ENCODE measurements at places on chromosomes 1 and 21.
A peak's percentile ranks its signal among the peaks of the same experiment; 100 is the strongest.

- no peak for DNase-seq
These were observed 216.0 kb upstream of the PTGFR start for GRCh38 chr1:78274814-78275213.

DNA sequence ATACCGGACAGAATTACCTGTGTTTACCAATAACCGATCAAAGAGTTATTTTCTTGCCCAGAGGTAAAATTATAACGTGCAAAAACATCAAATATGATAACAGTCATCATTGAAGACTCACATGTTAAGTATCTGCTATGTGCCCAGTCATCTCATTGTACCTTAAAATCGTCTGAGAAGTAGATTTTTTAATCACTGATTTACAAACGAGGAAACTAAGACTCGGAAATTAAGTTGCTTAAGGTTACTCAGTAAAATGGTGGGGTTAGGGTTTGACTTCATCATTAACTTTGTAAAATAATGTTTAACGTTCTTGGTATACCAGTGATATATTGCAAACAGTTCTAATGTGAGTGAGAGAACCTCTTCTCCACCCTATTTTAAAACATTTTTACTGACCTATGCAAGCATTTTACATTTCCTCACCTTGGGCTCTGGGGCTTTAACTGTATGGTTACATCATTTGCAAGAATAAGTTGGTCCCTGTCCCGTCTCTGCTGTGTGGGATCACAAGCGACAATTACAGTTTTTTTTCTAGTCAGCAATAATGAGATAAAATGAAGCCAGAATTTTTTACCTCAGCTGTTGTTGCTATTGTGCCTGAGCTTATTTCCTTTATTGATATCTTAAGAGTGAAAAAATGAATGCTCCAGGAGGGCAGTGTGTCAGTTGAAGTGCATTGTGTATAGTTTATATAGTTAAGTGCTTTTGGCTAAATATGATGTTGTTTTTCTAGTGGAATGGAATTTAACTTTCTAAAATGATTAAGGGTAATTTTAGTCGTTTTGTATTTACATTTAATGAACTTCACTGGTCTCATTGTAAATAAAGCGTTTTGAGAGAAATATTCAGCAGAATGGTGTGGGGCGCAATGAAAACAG is 2.7 kb downstream of the RPRD2 start:
- no peak for DNase-seq

- DNase-seq = peak; percentile 20
These were observed 13.2 kb downstream of the MYBPH start for GRCh38 chr1:203162403-203162802.

DNA sequence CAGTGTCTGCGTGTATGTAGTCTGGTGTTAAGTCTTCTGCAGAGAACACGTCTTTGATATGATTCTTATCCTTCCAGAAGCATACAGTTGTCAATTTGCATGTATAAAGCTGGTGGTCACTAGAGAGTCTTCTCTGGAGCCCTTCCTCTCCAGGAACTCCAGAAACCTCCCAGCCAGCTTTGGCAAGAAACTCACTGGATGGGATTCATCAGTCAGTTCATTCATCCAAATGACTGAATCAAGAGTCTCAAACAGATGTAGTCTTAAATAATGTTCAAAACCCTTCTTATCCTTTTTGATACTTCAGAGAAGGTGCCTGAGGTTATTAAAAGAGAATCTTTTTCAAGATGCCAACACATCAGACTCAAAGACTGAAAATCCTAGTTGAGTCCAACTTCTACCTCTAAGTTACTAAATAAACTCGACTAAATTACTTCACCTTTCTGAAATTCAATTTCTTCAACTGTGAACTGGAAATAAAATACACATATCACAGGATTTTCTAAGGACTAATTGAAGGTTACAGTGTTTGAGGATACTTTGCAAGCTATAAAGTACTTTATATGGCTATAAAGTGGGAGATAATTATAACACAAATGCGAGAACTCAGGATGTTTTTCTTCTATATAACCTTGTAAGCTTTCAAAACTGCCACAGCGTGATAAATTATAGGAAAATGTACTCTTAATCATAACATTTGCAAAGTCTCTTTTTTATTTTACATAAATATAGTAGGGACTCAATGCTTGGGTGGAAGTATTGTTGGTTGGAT is 252.4 kb downstream of the FGGY start:
- no peak for DNase-seq

DNA sequence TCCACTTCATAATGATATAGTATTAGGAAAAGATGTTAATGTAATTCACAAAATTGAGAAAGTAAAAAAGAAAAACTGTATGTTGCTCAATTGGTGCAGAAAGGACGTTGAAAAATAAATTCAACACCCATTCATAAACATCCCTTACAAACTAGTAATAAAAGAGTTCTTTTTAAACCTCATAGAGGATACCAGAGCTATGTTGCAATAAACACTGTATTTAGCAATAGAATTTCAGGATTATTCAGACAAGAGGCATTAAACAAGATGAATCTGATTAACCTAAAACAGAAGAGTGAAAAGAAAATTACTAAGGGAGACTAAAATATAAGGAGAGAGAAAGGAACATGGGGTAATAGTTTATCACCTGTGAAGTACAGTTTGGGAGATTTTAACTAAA is 154.8 kb downstream of the NTPCR start:
- peak; percentile 35 for DNase-seq

- no peak for DNase-seq
These were observed 239.2 kb upstream of the RAB4A start for GRCh38 chr1:229031481-229032341.

- peak; percentile 89 for DNase-seq
These were observed 43.3 kb downstream of the IARS2 start for GRCh38 chr1:220137019-220137786.

GRCh38 chr1:158255656-158256055 is 1.4 kb downstream of the CD1A start:
- DNase-seq = peak; percentile 46

- no peak for DNase-seq
These were observed 48.3 kb upstream of the LHX8 start for GRCh38 chr1:75085931-75086330.

DNA sequence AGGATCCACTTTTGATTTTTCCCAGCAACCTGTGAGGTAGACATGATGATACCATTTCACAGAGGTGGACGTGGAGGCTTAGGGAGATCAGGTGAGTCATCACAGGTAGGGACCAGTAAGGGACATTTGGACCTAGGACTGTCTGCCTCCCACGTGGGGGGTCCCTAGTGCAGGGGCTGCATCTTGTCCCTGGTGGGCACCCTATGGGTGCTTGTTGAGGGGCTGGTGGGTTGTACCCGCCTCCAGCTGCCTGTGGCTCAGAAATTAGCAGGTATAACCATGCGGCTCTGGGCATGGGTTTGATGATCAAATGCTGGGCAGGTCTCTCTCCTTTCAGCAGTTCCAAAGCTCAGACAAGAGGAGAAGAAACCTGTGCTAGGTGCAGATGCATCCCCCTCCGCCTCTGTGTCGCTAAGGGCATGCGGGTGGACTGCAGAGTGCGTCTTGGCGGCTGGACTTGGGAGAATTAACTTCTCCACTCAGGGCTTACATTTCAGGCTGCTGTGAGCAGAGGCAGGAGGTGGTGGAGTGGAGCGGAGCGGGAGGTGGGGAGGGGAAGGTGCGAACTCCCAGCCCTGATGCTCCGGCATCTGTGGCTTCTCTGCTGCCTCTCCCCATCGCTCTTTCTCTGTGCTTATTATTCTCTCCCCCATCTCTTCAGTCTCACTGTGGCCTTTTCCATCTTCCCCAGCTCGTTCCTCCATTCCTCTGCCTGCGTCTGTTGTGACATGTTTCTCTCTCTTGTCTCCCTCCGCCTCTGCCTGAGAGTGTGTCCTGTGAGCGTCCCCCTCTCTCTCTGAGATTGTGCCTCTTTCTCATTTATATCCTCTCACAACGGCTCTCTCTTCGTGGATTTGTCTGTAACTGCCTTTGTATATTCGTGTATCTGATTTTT is 146.8 kb downstream of the PTPRU start:
- no peak for DNase-seq

- no peak for DNase-seq
These were observed 55.7 kb downstream of the IRF2BP2 start for GRCh38 chr1:234554218-234554697.

GRCh38 chr1:213931836-213932235 is 55.9 kb upstream of the PROX1 start:
- no peak for DNase-seq

- no peak for DNase-seq
These were observed 17.5 kb upstream of the PRDM2 start for GRCh38 chr1:13682444-13682843.

GRCh38 chr1:150621497-150622302 is 7.7 kb downstream of the ENSA start:
- DNase-seq = peak; percentile 48

GRCh38 chr21:45998276-45998701 is 16.7 kb downstream of the COL6A1 start:
- no peak for DNase-seq

GRCh38 chr1:1432274-1432950 is 3.1 kb upstream of the VWA1 start:
- DNase-seq = no peak

DNA sequence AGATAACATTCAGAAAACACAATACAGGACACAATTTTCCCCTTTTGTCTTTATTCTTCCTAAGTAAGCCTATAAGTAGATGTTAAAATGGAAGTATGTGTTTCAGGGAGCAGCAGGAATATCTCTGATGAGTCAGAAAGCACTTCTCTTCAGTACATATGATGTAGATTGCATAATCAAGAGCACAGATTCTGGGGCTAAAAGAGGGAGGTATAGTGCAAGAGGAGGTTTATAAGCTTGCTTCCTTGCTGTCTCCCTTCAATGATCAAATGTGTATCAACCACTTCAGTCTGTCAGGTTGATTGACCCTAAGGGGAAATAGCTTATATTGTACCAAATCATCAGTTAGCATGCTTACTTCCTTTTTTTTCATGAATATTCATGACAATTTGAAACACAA is 822.8 kb downstream of the BRINP3 start:
- no peak for DNase-seq

DNA sequence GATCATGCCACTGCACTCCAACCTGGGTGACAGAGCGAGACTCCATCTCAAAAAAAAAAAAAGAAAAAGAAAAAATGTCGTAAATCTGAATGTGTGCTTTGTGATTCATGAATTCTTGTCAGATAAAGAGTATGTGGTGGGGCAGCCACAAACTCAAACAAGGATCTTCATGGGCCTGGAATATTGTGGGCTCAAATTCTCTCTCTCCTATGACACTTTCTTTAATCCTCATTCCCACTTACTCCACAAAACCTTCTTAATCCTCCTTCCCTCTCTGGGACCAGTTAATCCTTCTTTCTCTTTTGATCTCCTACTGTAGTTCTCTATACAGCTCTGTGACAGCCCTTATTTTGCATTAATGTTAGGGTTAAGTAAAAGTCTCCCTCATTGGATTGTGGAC is 112.3 kb downstream of the AK5 start:
- DNase-seq = no peak

DNA sequence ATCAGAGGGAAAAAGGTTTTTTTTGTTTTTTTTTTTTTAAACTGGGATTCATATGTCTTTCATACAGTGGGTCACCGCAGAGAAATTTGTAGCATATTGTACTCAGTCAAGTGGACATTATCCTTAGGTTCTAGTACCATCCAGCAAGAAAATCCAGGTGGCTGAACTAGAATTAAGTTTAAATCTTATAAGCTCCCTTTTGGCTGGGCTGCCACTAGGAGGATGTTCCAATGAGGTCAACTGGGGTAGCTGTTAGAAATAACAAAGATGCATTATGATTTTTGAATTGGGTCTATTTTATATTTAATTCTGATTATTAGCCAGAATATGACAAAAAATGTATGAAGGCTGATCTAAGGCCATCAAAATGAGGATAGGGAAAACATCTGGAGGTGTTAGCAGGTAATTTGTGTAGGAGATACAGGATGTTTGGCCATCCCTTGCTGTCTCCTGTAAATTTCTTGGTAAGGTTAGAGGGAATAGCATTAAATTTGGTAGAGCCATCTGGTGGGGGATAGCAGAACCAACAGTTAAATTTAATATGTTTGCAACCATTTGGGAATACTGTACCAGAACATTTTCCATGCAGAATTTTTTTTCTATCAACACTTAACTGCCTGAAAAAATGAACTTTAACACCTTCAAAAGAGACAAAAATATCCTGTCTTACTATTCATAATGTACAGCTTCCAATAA is 568.5 kb upstream of the B3GALT2 start:
- no peak for DNase-seq

DNA sequence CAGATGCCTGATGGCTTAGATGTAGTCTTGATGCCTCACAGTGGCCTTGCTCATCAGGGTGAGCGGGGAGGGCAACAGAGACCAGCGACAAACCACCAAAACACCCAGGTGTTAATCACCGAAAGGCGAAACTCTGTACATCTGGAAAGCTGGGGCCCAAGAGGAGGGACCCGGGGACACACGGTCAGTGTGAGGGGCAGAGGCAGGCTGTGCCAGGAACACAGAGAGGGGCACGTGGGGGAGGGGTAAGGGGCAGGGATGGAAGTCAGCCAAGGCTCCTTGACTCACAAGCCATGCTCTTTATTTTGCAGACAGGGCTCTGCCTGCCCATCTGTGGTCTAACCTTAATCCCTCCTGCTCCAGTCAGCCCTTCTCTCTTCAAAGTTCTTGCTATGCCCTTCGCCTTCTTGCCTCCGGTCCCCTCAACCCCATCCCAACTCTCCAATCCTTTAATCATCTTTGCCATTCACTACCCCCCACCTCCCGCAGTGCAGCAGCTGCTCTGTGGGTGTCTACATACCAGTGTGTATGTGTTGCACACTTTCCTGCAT is 4.3 kb downstream of the MEF2D start:
- DNase-seq = peak; percentile 83

GRCh38 chr1:89460325-89460724 is 64.3 kb upstream of the LRRC8B start:
- DNase-seq = peak; percentile 19

GRCh38 chr1:55555956-55556725 is 341.0 kb upstream of the USP24 start:
- DNase-seq = no peak

- peak; percentile 59 for DNase-seq
These were observed 13.3 kb downstream of the NADK start for GRCh38 chr1:1764876-1765470.

GRCh38 chr1:58496042-58496441 is 50.5 kb downstream of the OMA1 start:
- no peak for DNase-seq

- DNase-seq = peak; percentile 33
These were observed 9.3 kb downstream of the MAP3K6 start for GRCh38 chr1:27357281-27358037.

DNA sequence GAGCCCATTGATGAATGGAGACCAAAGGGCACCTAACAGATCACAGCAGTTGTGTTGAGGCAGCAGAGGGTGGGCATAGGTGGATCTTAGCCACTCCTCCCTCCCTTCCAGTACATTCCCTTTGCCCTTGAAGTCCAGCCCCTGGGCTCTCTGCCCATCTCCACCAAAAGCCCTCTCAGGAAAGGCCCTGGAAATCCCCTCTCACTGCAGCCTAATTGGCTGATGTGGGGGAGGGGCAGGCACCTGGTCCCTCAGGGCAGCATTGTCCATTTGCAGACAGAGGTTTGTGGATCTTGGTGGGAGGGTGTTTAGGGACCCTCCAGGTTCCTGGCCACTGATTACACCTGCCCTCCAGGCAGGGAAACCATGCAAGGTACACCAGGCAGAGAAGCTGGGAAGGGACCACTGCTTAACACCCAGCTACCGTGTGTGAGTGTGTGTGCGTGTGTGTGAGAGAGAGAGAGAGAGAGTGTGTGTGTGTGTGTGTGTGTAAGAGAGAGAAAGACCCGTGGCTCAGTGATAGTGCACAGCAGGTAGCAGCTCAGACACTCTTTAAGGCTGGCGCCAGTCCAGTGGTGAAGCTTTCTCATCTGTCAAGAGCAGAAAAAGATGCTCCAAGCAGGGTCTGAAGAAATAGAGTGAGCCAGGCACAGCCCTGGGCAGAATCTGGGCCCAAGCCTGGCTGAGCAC is 71.1 kb downstream of the MATN1 start:
- DNase-seq = no peak

- peak; percentile 62 for DNase-seq
These were observed 7.6 kb upstream of the DENND1B start for GRCh38 chr1:197782722-197783360.

Measured in MV-4-11 (cell line).